NCI-H2029 (cell line): ENCODE measurements at places on chromosomes 12 and 14.

- DNase-seq, result no peak
Observed at GRCh38 chr12:5650281-5650680, 218.4 kb downstream of the NTF3 start.

DNA sequence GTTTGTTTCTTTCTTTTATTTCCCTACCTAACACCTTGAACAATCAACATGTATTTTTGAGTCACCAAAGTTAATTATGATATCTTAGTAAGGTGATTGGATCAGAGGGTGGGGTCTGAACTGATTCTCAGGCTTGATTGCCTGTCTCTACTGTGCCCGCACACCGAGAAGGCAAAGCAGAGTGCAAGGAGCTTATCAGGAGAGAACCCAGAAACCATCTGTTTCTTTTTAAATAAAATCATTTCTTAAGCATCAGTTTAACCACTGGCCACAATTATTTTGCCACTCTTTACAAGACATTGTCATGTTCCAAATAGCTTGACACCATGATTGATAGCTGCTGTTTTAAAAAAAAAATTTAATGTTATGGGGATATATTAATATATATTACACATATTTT lies 3.1 kb downstream of the GARIN2 start:
- DNase-seq, result no peak

- DNase-seq, result no peak
Observed at GRCh38 chr14:67191768-67192290, 2.6 kb downstream of the GARIN2 start.

- no peak for DNase-seq
Observed at GRCh38 chr12:129304529-129304928, 451.3 kb downstream of the GLT1D1 start.
